GM23248 (cell line): ENCODE measurements at places on chromosomes 1 and 21. TPM values are rescaled to one million over a fixed set of nuclear protein-coding genes. Genes with fewer than 3 reads are reported as not detected.

The PTGER3 gene
- 0.63 and 0.97 TPM in 2 replicates for total RNA-seq

The CCDC181 gene
- total RNA-seq, result not detected in 2 replicates

The KIF17 gene
- 0.11 TPM in 1 of 2 replicates, not detected in the other for total RNA-seq

- 0 out of 2 replicates have a peak, but pooled peaks cover 4% of the 10 kb centered on the region for H3K4me1 ChIP-seq
- H3K27me3 ChIP-seq, result no peaks in the 10 kb centered on the region
- H3K4me3 ChIP-seq, result no peak overlapping the region
- DNase-seq, result no peak
These were observed 5.0 kb upstream of the MEAF6 start for GRCh38 chr1:37519613-37520012.

- no peak overlapping the region for H3K27ac ChIP-seq
- no peaks in the 10 kb centered on the region for H3K27me3 ChIP-seq
- DNase-seq, result no peak
- H3K4me3 ChIP-seq, result no peak overlapping the region
- no peaks in the 10 kb centered on the region for H3K36me3 ChIP-seq
These were observed 19.7 kb downstream of the GNAI3 start for GRCh38 chr1:109567877-109568672.

DNA sequence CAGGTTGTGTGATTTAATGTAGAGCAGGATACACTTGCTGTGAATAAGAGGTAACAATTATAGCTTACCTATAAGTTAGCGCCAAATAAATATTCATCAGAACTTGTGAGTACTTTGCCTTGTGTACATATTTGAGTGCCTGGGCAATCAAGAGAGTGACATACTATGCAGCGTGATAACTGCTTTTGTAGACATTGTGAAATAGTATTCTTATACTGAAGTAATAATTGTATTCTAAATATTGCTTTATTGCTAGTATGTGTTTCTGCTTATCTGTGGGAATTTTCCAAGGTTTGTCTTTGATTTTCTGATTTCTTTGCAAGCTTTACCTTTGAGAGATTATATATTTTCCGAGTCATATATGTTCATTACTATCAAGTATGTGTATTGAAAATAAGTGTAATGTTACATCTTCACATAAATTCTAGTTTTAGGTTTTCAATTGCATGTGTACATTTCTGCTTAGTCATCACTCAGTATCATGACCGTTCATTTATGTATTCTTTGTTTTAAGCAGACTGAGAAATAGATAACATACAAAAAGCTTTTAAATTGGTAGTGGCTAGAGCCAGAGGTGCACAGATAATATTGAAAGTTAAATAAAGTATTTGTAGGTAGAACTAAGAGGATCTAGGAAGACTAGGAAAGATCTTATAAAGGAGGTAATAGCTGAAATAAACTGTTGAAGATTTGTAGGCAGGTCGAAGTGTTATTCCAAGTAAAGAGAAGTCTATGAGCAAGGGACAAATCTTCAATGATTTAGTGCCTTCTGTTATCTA lies 19.5 kb downstream of the USP25 start:
- no peaks in the 10 kb centered on the region for H3K36me3 ChIP-seq
- no peak overlapping the region for H3K27ac ChIP-seq
- H3K27me3 ChIP-seq, result no peaks in the 10 kb centered on the region
- no peak for DNase-seq
- peaks cover 6% of the 10 kb centered on the region for H3K4me1 ChIP-seq

DNA sequence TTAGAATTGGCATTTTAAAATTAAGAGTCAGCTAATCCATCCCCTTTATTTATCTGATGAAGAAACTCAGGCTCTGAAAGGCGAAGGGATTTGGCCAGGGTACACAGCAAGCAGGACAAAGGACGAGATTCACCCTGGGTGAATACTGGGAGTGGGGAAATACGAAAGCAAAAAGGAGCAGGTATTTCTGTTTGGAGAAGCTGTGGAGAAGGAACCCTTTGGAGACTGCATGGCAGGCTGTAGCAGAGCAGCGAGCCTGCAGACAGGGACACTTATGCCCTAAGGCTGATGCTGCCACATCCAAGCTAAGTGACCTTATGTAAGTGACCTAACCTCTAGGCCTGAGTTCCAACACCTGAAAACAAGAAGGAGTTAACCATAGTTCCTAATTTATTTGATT lies 207.2 kb upstream of the C1orf87 start:
- no peaks in the 10 kb centered on the region for H3K27me3 ChIP-seq
- H3K4me3 ChIP-seq, result no peak overlapping the region
- H3K4me1 ChIP-seq, result peaks cover 24% of the 10 kb centered on the region
- no peak for DNase-seq
- no peaks in the 10 kb centered on the region for H3K36me3 ChIP-seq
- no peak overlapping the region for H3K27ac ChIP-seq
